ENCODE measurements at places on chromosomes 4 and X.

- no peak for DNase-seq
Observed at GRCh38 chr4:47561331-47561730, 76.3 kb downstream of the ATP10D start.

DNA sequence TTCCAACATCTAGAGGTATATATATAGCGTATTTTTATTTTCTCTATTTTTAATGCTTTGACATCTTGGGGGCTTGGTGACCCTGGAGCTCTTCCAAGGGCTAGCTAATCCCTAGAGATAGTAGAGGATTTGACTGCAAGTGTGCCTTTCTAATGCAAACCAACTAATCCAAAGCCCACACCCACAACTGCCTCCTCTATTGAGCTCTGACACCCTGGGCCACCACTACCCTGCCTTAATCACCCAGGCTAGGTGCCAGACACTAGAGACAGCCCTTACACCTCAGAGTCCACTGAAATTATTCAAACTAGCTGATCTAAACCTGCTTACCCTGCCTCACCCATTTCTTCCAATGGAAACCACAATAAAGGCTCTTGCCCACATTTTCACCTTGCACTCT is 69.6 kb upstream of the ATXN3L start:
- DNase-seq = no peak

- DNase-seq = no peak
Observed at GRCh38 chr4:878796-879728, 53.1 kb downstream of the GAK start.

DNA sequence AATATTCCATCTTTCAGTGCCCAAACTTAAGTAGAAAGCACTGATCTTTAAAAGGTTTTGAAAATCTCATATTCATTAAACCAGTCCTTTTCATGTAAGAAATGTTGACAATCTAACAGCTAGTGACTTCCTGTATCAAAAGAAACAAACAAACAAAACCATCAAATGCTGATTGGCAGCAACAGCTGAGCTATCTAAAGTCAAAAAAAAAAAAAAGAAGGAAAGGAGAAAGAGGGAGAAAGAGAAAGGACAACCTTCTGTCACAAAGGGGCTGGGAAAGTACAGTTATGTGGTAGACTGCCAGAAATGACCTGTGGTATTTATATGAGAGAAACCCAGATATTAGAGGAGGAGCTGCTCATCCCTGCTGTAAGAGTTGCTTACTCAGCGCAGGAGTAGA is 614.6 kb upstream of the SMIM31 start:
- DNase-seq = no peak

DNA sequence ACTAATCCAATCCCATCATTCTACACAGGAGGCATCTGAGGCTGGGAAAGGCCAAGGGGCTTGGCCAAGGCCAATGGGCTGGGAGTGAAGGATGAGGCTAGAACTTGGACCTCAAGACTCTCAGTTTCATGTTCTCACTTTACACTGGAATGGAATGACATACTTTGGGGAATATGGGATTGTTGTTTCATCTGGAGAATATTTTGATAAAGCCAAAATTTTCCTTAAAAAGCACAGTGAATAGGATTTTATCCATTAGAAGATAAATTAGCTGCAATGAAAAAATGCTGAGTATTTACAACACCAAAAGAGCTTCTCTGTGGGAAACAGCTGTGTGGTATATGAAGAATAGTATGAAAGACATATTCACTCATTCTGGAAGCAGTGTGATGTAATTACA is 29.3 kb downstream of the SMIM20 start:
- no peak for DNase-seq

GRCh38 chr4:174218127-174218790 is 65.2 kb downstream of the FBXO8 start:
- DNase-seq = no peak

DNA sequence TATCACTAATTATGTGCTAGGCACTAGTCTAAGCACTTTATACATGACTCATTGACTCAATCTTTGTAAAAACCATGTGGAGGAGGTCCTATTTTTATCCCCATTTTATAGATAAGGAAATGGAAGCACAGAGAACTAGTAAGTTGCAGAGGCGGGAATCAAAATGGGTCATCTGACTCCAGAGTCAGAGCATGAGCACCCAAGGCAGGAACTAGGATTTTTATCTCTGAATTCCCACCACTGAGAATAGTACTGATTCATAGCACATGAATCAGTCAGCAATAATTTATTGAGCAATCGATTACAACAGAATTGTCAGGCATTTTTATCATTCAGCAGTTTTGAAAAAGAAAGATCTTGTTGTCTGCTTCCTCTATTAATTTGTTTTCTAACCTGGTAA is 19.3 kb downstream of the SCARB2 start:
- no peak for DNase-seq

Data from stimulated activated CD4-positive, alpha-beta T cell treated with anti-CD3 and anti-CD28 coated beads, TNF-alpha, amount 100 ng/mL, for 24 hours (primary cell).